ENCODE measurements at places on chromosomes 3 and 15.

GRCh38 chr3:89628856-89629670 is 521.6 kb downstream of the EPHA3 start:
- no peak for DNase-seq

DNA sequence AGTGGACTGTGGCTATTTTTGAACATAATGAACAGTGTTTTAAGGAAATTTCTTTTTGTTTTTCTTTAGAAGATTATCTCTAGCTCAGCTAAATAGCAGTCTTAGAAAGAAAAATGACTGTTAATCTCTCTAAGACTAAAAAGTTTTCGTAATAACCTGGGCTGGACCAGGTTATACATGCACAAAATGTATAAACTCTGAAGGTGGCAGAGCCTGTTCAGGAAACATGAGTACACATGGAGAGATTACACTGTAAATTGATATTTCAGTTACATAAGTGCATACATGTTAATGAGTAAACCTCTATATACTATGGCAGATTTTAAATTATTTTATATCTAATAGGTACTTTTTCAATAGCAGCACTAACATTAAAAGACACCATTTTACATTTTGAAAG is 258.2 kb upstream of the CFAP20DC start:
- no peak for DNase-seq

DNA sequence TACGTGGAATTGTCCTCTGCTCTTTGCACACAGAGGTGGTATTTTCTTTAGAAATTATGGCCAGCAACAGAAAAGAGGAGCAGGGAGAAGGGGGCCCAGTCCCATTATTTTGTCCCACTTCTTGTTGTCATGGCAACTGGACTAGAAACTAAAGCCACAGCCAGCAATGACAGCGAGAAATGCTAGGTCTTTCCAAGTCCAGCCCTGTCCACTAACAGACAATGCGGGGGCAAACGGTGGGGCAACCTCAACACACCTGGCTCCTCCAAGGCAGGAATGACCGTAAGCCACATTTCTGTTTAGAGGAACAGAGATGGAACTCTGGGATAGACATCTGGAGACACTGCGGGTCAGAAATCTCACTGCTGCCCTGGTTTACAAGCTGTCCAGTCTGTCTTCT is 107.3 kb downstream of the RFTN1 start:
- no peak for DNase-seq

DNA sequence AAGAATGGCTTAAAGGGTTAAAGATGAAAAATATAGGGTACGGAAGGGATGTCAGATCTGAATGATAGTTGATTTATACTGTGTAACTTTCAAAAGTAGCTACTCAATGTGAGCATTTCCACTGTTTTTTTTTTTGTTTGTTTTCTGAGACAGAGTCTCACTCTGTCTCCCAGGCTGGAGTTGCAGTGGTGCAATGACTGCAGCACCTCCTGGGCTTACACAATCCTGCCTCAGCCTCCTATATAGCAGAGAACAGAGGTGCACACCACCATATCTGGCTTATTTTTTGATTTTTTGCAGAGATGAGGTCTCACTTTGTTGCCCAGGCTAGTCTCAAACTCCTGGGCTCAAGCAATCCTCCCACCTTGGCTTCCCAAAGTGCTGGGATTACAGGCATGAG is 9.9 kb upstream of the PXK start:
- no peak for DNase-seq

DNA sequence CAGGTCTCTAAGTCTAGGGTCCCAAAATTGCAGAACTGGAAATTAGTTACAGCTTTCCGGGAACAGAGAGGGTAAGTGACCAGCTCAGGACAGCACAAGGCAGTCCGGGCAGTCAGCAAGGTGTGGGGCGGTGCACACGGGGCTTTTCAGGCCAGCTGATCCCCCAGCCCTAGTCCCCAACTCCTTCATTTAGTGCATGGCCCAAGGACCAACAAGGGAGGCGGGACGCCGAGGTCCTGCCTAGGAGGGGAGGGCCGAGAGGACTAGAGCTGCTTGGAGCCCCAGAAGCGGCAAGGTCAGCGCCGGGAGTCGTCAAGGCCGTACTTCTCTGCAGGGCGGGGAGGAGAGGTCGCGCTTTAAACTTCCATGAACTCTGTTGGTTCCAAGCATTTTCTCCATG is 2.0 kb upstream of the PDE8A start:
- no peak for DNase-seq

DNA sequence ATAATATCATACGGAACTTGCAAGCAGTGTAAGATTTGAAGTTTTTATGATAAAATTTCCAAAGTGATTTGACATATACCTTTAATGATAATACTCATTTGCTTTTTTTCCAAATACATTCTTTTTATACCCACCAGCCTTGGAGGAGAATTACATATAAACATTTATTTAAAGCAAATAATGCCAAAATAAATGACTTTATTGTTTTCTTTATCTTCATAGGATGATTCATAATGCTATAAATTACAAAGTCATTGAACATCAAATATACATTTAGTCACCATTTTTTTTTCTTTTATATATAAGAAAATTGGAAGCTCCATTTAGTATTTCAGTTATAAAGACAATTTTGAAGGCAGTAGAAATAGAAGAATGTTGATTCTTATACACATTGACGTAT is 450.9 kb downstream of the NAALADL2 start:
- no peak for DNase-seq

GRCh38 chr3:3707858-3708768 is 91.1 kb upstream of the LRRN1 start:
- DNase-seq: no peak

GRCh38 chr3:114449271-114450007 is 155.6 kb downstream of the TIGIT start:
- no peak for DNase-seq

- no peak for DNase-seq
Measured at GRCh38 chr3:153257673-153258351, 95.8 kb downstream of the RAP2B start.

GRCh38 chr3:185988816-185989175 is 51.0 kb upstream of the TRA2B start:
- no peak for DNase-seq
